Islet precursor cell (in vitro differentiated cells): ENCODE measurements at places on chromosomes 4 and X.

GRCh38 chr4:169885893-169886292 is 128.1 kb upstream of the HPF1 start:
- DNase-seq = no peak

GRCh38 chr4:155179216-155179615 is 29.2 kb upstream of the NPY2R start:
- no peak for DNase-seq

GRCh38 chrX:47746446-47746845 is 87.5 kb upstream of the UXT start:
- DNase-seq = no peak

- peak; percentile 76 for DNase-seq
Observed at GRCh38 chr4:156021298-156021697, 67.6 kb upstream of the CTSO start.

- DNase-seq = no peak
Observed at GRCh38 chrX:41332408-41333002, 1.5 kb upstream of the DDX3X start.

GRCh38 chr4:4332529-4332928 is 42.5 kb downstream of the ZBTB49 start:
- no peak for DNase-seq

- DNase-seq = no peak
Observed at GRCh38 chrX:42941671-42942070, 163.7 kb upstream of the PPP1R2C start.

DNA sequence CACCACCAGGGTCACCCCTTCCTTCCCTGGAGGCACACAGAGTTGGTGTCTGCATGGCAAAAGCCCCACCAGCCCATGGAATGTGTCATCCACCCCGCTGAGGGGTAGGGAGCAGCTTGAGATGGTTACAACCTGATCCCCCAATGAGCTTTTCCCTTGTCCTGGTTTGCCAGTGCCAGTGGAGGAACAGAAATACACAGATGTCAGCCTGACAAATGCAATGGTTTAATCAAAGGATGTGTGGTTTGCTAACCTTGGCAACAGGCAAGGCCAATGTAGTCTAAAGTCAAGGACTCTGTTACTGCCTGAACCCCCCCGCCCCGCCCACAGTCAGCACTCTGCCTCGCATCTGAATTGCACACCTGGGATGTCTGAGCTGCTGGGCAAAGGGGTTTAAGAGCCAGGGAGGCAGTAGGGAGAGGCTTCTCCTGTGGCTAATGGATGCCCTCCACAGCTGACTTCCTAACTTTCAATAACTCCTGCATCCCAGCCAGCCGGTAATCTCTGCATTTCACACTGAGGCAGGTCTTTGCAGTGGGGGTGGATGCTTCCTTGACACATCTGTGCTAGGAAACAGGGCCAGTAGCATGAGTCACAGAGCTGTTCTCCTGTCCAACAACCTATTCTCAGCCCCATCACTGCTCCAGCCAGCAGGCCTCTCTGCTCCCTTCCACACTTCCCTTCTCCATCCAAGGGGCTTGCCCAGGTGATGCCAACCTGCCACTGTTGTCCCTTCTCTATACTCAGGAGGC is 137.5 kb downstream of the AMMECR1 start:
- peak; percentile 83 for DNase-seq

DNA sequence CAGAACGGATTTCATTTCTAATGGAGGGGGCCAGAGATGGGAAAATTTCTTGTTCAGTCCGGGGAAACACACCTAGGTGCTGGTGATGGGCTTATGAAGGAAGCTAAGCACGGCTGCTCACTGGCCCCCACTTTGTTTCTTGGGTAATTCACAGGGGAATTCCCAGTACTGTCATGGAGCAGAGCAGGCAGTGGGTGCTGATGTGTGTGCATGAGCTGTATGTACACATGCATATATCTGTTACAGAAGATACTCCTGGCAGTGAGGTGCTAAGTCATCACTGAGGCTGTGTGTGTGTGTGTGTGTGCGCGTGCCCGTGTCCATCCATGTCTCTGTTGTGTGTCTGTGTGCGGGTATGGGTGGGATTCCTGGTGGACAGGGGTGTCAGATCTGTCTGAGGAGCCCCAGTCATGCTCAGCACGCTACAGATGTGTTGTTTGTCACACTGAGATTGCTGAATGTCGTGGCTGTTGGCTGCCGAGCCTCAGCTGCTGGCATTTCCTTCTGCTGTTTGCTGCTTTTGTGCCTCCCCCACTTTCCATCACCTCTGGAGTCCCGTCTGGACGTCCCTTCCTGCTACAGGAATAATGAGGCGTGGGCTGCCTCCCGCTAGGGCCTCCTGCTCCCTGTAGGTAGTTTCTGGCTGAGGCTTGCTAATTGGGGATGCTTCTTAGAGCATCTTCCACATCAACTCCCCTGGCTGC is 53.3 kb downstream of the JADE1 start:
- no peak for DNase-seq

- DNase-seq = peak; percentile 49
Observed at GRCh38 chr4:2092669-2093053, 33.5 kb downstream of the NAT8L start.

DNA sequence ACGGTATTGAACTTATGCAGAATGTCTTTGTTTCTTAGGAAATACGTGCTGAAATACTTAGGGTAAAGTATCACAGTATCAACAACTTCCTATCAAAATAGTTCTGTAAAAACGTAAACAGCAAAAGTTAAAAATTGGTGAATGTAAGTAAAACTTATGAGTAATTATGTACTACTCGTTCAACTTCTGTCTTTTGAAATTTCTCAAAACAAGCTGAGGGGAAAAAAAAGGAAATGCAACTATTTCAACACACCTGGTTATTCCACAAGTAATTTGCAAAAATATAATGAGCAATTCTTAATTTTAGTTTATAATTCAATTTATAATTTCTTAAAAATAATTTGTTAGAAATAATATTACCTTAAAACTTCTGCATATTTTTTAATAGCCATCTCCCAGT is 8.3 kb downstream of the PPID start:
- DNase-seq = no peak

- DNase-seq = no peak
Observed at GRCh38 chrX:70169281-70169680, 8.0 kb upstream of the DGAT2L6 start.

- no peak for DNase-seq
Observed at GRCh38 chr4:156906325-156906724, 65.3 kb downstream of the PDGFC start.

- no peak for DNase-seq
Observed at GRCh38 chr4:100696531-100696930, 178.7 kb upstream of the EMCN start.

- no peak for DNase-seq
Observed at GRCh38 chrX:144006811-144007210, 122.9 kb downstream of the UBE2NL start.

DNA sequence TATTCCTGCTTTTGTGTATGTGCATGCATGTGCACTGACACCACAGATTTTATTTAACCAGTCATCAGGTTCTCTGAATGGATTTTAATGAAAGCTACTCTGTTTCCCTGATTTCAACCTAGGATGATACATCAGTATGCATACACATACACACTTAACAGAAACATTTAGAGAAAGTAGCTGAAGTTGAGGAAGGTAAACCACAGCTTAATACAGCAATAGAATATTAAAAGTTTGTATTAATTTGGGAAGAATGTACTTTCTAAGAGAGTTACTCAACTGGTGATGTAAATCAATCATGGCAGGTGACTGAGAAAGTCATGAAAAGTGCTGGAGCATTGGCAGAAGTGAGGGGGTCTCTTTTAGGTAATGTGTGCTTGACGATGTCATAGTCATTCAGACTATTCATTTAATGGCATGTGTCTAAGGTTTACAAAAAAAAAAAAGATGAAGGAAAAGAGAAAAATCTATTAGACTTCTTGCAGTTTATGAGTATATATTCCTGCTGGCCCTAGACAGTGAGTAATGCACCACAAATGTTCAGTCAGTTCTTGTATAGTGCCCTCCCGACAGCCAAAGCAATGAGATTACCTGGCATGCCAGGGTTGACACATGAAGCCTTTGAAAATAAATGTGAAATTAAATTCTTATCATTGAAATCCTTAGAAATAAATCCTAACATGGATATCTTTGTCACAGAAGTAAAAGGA is 187.6 kb downstream of the RAPGEF2 start:
- no peak for DNase-seq

- DNase-seq = peak; percentile 93
Observed at GRCh38 chr4:16140879-16141249, 57.0 kb upstream of the PROM1 start.

GRCh38 chr4:158667651-158668198 is 4.0 kb downstream of the C4orf46 start:
- no peak for DNase-seq

GRCh38 chr4:90189178-90189577 is 62.0 kb downstream of the CCSER1 start:
- DNase-seq = no peak

- no peak for DNase-seq
Observed at GRCh38 chrX:418927-419729, 32.4 kb upstream of the PPP2R3B start.

DNA sequence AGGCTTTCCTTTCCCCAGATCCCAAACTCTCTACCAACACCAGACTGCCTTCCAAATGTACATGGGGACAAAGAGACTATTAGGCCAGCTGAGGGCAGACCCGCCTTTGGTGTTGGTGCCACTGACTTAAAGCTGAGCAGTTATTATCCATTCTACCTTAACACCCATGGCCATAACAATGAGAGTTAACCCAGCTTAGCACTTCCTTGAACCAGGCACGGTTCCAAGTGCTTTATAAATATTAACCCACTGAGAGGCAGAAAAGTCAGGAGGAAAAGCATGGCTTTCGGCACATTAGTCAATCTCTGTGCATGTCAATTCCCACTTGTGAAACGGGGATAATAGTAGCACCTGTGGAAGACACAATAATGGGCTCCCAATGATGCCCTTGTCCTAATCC is 243.1 kb upstream of the ANXA3 start:
- DNase-seq = no peak
